ENCODE measurements at places on chromosomes 2 and 18.

- no peak for DNase-seq
Observed at GRCh38 chr18:64936671-64937070, 787.8 kb upstream of the LINC00305 start.

- DNase-seq, result no peak
Observed at GRCh38 chr2:104051766-104052165, 802.1 kb upstream of the POU3F3 start.

- DNase-seq, result no peak
Observed at GRCh38 chr2:138486363-138487198, 15.0 kb upstream of the SPOPL start.

GRCh38 chr2:144183727-144184126, 336.2 kb downstream of the ZEB2 start:
- DNase-seq, result peak; percentile 63

GRCh38 chr18:26943906-26944305, 78.4 kb upstream of the AQP4 start:
- no peak for DNase-seq

GRCh38 chr2:64223055-64223454, 78.8 kb upstream of the PELI1 start:
- DNase-seq, result no peak

GRCh38 chr2:64448041-64448426, 5.9 kb upstream of the LGALSL start:
- no peak for DNase-seq

- no peak for DNase-seq
Observed at GRCh38 chr18:53946594-53946993, 277.9 kb downstream of the MBD2 start.

DNA sequence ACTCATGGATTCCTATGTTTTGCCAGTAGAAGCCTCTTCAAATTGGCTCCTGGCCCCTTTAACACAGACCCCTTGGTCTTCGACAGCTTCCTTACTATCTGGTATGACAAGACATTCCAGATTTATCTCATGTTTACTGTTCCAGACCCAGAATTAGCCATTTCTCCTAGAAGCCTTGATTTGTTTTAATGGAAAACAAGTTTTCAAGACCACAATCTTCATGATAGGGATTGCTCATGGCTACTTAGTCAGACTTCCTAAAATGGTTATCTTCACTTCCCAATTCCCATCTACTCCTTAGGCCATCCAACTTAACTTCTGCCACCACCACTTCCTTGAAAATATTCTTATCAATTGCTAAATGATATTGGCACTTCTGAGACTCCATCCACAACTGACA, 63.2 kb downstream of the TTC32 start:
- no peak for DNase-seq

GRCh38 chr2:67616749-67617148, 219.6 kb downstream of the ETAA1 start:
- DNase-seq, result no peak
